ENCODE measurements at places on chromosomes 7 and 10. TPM values are rescaled to one million over a fixed set of nuclear protein-coding genes. Genes with fewer than 3 reads are reported as not detected.

Gene PRR15
- 13.0 TPM for total RNA-seq

GRCh38 chr10:52870562-52870961, 98.0 kb upstream of the MBL2 start:
- DNase-seq: no peak

DNA sequence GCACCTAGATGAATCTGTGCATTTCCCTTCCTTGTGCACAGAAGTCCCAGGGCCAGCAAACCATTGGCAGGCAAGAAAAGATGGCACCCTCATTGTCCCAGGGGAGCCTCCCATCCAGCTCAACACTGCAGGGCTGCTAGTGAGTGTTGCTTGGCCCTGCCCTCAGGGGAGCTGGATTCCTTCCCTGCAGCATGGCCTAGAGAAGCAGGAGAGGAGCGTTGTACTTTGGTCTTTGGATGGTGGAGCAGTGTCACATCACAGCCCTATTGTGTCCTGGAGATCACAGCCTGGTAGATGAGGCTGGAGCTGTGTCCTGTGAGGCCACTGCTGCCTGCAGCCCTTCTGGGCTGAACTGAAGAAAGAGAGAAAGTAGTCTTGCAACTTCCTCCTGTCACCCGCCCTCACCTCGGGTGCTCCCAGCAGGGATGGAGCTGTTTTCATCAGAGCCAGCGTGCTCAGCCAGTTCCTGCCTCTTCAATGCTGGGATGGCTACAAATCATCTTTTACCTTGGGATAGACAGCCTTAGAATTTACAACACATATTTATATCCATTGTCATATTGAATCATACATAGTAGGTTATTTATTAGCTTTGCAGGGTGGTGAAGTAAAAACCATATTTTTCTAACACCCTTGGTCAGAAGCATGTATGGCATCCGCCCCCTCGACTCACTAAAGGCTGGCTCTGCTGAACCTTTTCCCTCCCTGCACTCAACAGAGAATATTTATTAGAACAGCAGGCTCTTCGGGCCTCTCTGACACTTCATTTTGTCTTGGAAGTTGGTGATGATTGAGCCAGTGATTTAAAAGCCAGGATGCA, 43.1 kb upstream of the FAM180A start:
- no peak for DNase-seq

DNA sequence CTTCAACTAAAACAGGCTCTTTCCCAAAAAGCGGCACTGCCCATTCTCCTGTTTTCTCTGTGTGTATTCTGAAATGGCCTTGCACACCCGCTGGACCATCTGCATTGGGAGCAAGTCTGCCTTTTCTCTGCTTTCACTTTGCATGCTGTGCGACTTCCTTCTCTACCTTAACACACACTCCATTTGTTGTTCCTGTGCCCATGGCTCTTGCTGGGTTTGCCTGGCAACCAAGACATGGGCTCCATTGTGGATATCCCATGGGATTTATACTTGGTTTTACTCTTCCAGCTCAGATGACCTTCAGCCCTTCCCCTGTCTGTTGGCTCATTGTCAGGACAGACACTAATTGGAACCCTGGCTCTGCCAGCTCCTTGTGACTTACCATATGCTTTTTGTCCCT, 465.3 kb downstream of the REEP3 start:
- no peak for DNase-seq

Gene BLNK
- 1.8 TPM for total RNA-seq

Gene PTPRE
- 1.9 TPM for total RNA-seq

Gene SAP25
- 8.1 TPM for total RNA-seq

Gene NKX2-3
- total RNA-seq: not detected

DNA sequence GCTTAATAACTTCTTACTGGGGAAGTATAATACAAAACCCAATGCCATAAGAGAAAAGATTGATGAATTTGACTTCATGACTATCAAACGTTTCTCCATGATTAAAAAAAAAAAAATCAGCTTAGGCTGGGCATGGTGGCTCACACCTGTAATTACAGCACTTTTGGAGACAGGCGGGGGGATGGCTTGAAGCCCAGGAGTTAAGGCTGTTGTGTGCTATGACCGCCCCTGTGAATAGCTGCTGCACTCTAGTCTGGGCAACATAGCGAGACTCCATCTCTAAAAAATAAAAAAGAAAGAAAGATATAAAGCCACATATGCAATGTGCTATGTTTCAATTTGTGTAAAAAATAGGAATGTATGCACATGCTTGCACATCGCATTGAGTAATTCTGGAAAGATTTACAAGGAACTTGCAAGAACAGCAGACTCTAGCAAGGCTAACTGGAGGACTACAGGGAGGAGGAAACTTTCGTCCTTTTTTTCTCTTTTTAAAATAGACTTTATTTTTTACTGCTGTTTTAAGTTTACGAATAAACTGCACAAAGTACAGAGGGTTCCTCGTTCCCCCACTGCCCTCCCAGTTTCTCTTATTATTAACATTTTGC, 10.3 kb upstream of the RARRES2 start:
- no peak for DNase-seq

DNA sequence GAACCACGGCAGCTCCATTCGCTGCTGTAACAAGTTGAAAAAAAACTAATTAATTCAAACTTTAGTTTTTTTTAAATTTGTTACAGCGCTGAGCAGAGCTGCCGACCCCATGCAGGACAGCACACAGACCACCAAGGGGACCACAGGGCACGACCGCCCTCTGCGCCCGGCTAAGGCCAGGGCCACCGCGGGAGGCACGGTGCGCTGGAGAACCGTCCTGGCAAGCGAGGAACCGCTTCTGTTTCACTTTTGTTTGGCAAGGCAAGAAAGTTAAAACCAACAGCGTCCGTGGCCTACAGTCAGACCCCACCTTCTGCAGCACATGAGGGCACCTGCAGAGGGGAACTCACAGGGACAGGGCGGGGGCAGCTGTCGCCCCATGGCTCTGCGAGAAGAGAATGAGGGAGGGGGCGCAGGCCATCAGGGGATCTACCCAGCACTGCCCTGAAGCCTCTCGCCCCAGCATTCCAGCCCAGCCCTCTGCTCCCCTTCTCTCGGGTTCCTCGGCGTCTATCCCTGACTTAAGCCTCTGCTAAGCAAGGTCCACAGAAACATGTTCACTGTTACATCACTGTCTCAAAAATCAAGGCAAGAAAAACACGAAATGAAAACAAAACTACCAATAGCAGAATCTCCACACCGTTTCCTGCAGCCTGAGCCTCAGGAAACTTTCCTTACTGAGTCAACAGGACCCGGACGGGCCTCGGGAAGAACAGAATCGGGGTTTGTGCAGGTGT, 204.4 kb downstream of the DIP2C start:
- no peak for DNase-seq

GRCh38 chr10:116646502-116646901, 25.7 kb downstream of the PNLIPRP2 start:
- DNase-seq: no peak

GRCh38 chr7:1811850-1812508, 141.9 kb downstream of the ELFN1 start:
- DNase-seq: no peak

Gene C10orf62
- total RNA-seq: 0.96 TPM

Gene NODAL
- not detected for total RNA-seq

GRCh38 chr10:124912101-124912886, 29.6 kb upstream of the ZRANB1 start:
- DNase-seq: no peak

- no peak for DNase-seq
Observed at GRCh38 chr10:14244801-14245211, 85.9 kb downstream of the FRMD4A start.

DNA sequence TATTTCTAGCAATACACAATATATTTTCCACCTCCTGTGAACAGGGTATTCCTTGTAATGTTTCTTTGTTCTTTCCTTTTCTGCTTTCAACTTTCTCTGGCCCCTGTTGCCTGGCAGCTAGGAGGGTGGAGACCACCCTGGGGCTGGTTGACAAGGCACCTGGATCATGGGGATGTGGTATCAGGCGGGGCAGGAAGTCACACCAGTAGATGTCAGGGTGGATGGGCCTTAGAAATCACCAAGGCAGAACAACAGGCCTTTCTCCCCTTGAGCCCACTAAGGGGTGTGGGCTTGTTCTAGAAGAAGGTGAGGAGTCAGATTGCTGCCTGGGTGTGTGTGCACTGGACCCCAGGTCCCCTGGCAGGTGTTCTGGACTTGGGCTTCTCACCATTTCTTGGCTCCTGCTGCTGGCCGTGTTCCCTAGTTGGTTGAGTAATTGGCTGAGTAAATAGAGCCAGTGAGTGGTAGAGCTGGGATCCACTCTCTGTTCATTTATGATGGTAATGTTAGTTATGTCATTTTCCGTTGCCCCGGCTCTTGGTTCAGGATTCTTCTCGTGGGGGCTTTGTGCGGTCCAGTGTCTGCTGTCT, 24.9 kb downstream of the ZNF783 start:
- DNase-seq: no peak

Gene NSUN6
- total RNA-seq: 17.3 TPM

Gene CREB5
- 4.6 TPM for total RNA-seq

DNA sequence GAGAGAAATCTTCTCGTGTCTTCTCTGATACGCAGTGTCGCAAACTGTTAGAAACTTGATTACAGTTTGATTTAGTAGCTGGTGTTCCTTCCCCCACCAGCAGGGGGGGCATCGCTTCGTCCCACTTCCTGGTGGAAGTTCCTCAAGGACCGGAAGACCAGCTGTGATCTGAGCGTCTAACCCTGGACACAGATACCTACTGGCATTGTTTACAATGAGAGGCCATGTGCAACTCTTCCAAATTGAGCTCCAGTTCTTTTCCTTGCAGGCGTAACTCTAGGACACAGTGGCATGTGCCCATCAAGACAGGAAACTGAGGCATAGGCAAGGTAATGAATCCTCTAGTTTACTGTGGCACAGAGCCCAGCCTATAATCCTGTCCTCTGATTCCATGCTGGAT, 219.0 kb downstream of the CCDC3 start:
- no peak for DNase-seq

- no peak for DNase-seq
Observed at GRCh38 chr7:149716932-149717307, 56.5 kb downstream of the ZNF467 start.

DNA sequence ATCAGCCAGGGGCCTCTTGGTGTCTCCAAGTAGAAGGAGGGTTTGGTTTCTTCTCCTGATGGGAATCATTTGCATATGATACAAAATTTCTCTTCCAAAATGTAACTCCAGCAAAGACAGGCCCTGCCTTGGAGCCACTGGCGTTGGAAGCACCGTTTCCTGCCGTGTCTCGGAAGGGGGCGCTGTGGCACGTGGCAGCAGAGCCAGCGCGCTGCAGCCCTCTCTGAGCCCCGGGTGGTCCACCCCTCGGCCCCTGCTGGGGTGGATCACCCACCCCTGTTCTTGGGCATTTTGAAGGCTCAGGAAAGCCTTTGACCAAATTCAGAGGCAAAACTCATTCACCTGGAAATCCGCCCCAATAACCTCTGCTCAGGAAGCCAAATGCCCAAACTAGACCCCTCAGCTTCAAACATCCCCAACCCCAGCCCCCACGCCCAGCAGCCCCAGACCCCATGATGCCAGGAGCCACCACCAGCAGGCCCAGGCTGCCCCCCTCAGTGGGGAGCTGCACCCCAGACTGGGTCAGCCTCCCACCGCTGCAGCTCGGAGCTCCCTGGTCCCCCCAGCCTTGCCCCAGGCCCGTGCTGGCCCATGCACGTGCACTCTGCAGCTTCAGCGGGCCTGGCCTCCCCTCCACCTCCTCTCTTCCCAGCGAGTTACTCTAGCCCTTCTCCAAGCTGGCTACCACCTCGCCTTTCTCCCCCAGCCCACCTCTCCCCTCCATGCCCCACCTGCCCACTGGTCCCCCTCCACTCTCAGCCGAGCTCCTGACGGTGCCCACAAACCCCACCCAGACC, 29.5 kb upstream of the ELFN1 start:
- no peak for DNase-seq

- no peak for DNase-seq
Observed at GRCh38 chr7:33509206-33509605, 379.8 kb downstream of the BBS9 start.

DNA sequence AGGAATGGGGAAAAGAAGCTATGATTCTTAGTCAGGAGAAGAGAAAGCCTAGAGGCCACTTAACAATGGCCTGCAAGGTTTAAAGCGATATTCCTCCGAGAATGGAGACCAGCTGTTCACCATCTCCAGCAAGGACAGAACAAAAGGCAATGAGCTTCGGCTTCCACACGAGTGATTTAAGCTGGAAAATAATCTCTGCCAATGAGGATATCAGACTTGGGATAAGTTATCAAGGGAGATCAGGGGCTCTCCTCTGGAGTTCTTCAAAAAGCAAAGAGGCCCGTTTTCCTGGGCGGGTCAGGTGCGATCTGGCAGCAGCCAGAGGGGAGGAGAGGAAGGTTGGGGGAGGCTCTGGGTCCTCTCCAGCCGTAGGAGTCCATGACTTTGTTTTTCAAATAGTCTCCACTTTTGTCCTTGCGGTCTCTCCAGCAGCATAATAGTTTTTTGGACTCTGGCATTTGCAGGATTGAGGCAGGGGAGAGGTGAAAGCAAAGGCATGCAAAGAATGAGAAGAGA, 211.3 kb downstream of the SKIDA1 start:
- no peak for DNase-seq

GRCh38 chr7:104208421-104208780, 588 bp upstream of the ORC5 start:
- DNase-seq: no peak

GRCh38 chr10:52314822-52315552, 906 bp downstream of the DKK1 start:
- no peak for DNase-seq

- no peak for DNase-seq
Observed at GRCh38 chr7:8585591-8585990, 152.2 kb downstream of the NXPH1 start.

- no peak for DNase-seq
Observed at GRCh38 chr7:151088856-151089699, 2.8 kb downstream of the AGAP3 start.

GRCh38 chr10:72254813-72255568, 18.7 kb upstream of the DDIT4 start:
- no peak for DNase-seq

Gene SMARCD3
- 52.9 TPM for total RNA-seq

GRCh38 chr10:82340166-82340565, 465.2 kb downstream of the NRG3 start:
- DNase-seq: no peak

DNA sequence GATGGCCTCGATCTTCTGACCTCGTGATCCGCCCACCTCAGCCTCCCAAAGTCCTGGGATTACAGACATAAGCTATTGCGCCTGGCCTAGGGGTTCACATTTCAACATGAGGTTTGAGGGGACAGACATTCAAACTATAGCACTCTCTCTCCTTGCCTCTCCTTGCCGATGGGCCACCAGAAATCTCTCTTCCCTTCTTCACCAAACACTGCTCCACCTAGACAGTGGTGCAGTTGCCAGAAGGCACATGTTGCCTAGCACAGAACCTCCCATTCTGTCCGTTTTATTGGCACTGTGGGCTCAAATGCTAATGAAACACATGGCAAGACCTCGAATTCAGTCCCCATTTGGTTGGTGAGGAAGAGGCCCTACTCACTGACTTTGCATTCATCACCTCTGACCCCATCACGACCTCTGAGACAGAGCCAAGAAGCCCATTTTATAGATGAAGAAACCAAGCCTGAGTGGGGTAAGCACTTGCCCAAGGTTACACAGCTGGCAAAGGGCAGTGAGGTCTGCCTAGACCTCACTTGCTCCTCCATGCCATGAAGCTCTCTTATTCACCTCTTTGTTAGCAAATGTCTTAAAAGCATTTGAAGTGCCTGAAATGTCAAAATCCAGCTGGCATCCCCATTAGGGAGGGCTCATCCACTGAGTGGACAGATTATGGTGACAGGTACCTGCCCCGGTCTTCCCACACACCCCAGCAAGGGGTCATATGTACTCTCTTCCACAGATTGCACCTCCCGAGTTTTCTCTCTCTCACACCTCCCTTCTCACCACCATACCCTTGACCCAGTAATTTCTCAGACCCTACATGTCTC, 34.0 kb downstream of the GPRIN2 start:
- no peak for DNase-seq

- no peak for DNase-seq
Observed at GRCh38 chr7:150337659-150338081, 3.8 kb downstream of the RARRES2 start.

Gene OPN1SW
- total RNA-seq: not detected

Measured in progenitor cell of endocrine pancreas (in vitro differentiated cells).